GM12864 (cell line): ENCODE measurements at places on chromosomes 11 and 22.

DNA sequence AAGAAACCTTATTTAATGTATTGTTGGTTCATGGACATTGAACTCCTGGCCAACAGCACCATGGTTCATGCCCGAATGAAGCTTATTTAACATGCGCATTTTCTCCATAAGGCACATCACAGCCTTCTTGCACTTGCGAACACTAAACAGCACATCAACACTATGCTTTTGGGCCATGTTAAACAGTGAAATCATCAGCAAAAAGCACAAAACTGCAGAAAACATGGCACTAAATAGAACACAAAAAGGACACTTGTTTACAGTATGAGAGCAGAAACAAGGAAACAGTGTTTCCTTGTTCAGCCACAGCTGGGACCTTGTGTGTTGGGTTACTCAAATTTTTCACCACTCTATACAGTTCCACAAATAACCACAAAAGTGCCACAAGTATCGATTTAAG, 122.3 kb downstream of the MSANTD4 start:
- DNase-seq = no peak

DNA sequence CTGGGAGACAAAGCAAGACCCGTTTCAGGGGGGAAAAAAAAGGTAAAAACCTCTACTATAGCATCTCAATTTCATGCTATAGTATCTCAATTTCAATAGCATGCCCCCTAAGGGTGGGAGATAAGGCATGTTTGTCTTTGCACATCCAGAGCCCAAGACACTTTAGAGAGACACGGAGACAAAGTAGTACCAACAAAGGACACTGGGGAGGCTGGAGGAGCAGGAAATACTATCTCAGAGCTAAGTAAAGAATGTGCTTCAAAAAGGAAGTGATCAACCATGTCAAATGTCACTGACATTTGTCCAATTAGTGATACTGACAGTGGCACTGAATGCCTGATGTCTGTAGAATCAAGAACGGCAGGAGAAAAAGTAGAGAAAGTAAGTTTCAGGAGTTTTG, 68.6 kb downstream of the RRAS2 start:
- no peak for DNase-seq

DNA sequence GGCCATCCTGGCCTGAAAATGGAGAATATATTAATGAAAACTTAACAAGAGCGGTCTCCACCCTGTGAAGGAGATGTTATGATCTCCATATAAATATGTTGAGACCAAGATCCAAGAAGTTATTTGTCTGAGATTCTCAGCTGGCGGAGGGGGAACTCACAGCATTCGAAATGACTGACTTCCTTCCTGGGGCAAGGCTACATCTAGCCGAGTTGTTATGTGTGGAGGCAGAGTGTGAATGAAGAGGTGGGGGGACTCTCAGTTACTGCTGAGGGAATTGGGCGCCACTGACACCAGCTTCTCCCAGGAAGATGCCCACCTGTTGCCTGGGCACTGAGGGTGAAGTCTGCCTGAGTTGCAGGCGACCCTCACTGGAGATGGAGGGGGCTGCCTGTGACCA, 5.9 kb downstream of the HTR3A start:
- DNase-seq = no peak

DNA sequence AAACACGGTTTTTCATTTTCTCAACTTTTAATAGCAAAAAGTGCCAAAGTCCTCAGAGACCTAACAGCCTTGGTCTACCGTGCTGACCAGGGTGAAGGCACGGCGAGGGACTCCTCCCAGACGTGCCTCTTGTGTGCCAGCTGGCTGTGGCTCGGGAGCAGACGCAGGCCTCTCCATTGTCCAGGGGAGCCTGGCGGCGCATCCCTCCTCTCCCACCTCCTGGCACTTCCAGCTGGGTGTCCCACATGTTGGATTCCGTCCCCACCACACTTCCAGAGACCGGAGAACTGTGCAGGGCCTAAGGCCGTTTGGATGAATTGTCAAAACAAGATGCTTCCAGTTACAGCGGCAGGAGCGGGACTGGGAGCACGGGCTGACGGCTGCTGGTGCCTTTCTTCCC, 11.6 kb downstream of the CDPF1 start:
- no peak for DNase-seq

DNA sequence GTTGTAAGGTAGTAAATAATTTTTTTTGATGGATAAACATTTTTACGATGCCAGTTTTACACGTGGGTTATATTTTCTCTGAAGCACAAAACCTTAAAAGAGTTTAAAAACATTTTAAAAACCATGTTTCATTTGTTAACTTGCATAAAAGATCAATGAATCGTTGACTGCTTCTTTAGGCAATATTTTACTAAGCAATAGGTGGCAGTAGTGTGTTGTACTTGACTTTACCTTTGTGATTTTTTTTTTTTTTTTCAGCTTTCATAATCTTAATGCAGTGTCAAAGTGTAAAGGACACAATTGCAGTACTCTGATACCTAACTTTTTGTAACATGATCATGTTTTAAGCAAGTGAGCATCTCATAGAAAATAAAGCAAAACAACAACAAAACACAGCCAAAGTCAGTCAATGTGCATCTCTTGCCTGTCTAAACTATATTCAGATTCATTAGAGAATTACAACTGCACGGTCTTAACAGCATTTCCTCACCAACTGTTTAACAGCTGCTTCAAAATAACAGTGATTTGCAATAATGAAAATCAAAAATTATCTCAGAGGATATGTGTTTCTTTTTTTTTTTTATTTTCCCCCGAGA, 27.7 kb downstream of the DNAJC24 start:
- DNase-seq = no peak

DNA sequence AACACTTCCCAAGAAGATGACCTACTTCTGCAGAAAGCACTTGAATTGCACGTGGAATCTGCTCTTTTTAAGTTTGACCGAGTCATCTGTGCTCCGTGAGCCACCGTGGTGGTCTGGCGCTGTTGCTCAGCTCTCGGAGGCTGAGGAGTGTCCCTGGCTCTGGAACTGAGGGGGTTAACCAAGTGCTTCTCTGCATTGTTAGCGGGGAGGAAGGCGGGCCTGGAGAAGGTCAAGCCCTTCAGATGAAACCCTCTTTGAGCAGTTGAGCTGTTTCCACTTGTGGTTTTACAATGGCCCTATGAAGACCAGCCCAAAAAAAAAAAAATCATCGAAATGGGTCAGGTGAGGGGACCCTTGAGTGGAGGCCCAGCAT, 286.4 kb downstream of the NTM start:
- no peak for DNase-seq

- no peak for DNase-seq
Observed at GRCh38 chr11:116648247-116649174, 124.3 kb downstream of the BUD13 start.
